ENCODE measurements at places on chromosomes 6 and 20.

GRCh38 chr20:58431134-58431533 lies 42.1 kb downstream of the VAPB start:
- DNase-seq = peak; percentile 26

DNA sequence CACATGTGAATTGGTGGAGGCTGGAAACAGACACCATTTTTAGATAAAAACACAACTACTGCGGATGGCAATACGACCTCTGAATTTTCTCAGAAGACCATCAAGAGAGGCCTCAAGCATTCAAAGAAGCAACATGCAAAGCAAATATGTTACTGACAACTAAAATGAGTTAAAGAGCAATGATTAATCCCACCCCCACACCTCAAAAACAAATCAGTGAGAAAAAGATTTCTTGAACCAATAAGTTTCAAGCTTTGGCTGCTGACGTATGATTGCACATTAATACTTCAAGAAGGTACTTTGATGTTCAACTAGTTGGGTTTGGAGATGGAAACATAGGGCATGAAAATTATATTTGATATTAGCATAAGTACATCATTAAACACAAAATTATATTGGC lies 982 bp downstream of the MMUT start:
- no peak for DNase-seq

GRCh38 chr6:39130691-39131090 lies 15.7 kb upstream of the SAYSD1 start:
- DNase-seq = no peak

DNA sequence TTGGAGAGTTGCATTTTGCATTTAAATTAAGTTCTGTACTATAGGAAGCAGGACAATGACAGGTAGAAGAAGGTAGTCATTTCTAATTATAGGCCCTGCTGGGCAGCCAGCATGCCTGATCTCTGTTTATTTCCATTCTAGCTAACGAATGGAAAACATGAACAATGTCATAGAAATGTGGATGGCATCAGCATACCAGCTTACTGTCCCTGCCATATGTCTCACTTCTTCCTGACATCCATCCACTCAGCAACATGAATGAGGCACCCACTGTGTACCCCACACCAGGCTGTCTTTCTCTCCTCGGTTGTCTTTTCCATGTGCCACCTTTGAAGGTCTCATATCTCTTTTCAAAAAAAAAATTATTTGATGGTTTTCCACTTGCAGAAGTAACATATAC lies 11.1 kb downstream of the ADTRP start:
- no peak for DNase-seq

DNA sequence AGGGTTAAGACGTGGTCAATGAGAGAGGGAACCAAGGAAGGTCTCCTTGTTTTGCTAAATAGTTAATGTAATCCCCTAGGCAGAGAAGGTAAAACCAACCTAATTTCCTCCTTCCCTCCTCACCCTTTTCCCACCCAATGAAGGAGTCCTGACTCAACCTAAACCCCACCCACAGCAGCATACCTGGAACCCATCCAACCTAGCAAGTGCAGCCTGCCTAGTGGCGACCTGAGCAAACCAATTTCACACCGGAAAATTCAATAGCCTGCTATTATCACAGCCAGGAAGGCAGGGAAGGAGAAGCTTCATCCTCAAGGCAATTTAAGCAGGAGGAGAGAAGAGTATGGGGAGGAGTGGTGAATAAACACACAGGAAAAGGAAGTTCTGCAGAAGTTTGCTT lies 46.9 kb downstream of the OSTM1 start:
- no peak for DNase-seq

- DNase-seq = peak; percentile 61
Observed at GRCh38 chr6:163529605-163530004, 115.1 kb downstream of the QKI start.

DNA sequence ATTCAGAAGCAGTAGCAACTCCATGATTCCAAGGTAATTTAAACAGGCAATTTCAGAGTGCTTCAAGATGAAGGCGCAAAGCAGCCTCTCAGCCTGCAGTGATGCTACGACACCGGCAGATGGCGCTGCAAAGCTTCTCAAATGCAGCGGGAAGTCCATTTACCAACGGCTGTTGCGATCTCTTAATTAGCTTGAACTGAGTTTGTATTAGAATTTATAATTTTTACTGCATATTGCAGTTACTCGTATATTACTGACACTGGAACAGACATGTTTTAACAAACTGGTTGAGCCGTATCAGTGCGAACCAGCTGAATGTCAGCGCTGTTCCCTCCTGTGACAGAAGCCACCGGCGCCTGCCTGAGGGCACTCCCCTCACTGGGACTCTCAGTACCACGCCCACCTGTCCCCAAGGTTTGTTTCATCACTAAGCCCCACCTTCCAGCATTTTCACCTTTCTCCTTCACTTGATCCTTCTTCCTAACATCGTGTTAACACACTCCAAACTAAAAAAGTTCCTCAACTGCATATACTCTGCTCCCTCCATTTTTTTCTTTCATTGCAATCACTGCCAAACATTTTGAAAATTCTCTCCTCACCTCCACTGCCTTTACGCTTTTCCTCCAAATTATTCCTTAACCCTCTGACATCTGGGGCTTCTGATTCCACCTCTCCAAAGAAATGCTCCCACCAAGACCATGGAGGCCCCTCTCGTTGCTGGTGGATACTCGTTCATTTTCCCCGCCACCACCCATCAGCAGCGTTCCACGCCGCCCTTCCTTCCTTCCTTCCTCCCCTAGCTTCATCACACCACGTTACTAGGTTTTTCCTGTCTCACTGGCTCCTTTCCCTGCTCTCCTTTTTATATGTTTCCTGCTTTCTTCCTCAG lies 14.5 kb downstream of the GNL1 start:
- peak; percentile 71 for DNase-seq

DNA sequence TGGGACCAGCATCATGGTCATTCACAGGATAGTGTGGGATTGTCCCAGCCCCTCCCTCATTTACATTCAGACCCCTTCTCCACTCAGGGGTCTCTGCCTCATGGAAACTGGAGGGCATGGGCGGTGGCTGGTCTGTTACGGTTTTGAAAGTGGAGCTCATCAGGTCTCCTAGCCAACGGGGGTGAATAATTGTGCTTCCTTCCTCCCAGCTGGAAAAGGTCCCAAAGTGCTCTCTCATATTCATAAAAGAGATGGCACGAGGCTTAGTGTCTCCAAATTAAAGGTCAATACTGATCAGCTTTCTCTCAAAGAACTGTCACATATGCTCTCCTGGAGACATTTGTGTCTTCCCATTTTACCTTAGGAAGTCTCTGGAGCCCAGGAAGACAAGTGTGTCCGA lies 19.9 kb downstream of the JARID2 start:
- DNase-seq = no peak

DNA sequence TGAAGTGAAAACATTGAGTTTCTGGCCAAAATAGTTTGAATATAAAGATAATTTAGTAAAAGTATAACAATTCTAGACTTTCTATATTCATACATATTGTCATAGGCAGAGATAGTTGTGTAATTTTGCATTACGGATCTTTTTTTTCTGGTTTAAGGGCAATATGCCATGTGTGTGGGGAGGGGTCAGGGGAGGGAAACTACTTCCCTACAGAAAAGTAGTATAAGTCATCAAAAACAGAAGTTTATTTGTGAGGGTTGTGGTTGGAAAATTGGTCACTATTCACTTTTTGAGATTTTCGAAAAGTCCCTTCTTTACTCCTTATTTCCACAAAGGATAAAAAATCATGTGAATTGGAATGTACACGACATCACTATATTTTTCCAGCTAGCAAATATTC lies 288.2 kb upstream of the PREP start:
- no peak for DNase-seq

DNA sequence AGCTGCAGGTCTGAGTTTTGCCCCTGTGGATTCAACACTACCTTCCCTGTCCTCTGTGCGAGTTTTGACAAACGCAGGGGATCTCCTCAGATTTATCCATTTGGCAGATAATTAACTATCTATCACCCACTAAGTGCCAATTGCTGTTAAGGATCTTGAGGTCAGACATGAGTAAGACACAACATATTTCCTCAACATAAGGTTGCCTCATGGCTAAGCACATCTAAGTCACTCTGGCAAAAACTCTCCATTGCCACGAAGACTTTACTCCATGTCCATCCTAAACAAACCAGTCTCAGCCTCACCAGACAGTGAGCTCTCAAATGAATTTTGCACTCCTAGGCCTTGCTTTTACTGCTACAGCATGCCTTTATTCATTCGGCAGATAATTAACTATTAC lies 408.4 kb downstream of the MAFB start:
- no peak for DNase-seq

DNA sequence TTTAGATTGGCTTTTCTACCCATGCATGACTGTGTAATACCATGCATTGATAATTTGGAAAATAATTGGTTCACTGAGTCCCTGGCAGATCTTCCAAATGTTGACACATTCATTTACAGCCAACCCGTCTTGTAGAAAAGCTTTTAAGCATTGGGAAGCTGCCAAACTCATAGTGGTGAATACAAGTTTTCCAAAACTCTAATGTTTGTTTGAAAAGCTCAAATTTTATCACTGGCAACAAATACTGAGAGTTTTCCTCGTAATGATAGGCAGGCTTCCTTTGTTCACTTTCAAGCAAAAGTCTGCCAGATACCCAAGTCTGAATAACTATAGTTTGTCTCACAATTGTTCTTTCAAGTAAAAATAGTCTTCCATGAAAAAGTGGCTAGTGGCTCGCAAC lies 143.0 kb downstream of the FIG4 start:
- DNase-seq = no peak

DNA sequence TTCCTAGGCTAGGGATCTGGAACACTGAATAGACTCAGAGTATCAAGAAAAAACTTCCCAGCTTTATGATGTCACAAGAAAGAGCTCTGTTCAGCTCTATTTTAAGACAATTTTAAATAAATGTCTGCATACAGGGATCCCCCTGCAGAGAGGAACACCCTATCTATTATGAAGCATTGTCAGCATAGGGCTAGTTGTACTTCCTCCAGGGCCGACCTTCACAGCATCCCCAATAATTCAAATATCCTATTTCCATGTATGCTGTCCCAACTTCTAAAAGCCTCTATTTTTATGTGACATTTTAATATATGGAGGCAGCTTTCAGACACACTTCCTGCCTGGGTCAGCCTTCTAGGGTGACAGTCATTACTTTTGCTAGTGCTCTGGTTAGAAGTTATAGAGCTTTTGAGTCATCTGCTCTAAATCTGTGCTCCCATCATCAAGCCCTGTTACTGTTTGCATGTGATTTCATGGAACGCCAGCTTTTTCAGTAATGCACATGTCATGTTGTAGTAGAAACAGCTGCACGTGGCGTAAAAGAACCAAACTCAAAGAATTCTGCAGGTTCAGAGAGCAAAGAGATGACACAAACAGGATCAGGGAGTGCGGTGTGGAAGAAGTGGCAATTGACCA lies 189.2 kb downstream of the ADGB start:
- DNase-seq = no peak
